ENCODE measurements at places on chromosomes 7 and 10.

- DNase-seq = no peak
Measured at GRCh38 chr10:31018962-31019361, 12.7 kb downstream of the ZNF438 start.

GRCh38 chr10:75126277-75126676 is 14.8 kb downstream of the SAMD8 start:
- DNase-seq = no peak

- no peak for DNase-seq
Measured at GRCh38 chr10:6049031-6049400, 13.2 kb downstream of the IL2RA start.

DNA sequence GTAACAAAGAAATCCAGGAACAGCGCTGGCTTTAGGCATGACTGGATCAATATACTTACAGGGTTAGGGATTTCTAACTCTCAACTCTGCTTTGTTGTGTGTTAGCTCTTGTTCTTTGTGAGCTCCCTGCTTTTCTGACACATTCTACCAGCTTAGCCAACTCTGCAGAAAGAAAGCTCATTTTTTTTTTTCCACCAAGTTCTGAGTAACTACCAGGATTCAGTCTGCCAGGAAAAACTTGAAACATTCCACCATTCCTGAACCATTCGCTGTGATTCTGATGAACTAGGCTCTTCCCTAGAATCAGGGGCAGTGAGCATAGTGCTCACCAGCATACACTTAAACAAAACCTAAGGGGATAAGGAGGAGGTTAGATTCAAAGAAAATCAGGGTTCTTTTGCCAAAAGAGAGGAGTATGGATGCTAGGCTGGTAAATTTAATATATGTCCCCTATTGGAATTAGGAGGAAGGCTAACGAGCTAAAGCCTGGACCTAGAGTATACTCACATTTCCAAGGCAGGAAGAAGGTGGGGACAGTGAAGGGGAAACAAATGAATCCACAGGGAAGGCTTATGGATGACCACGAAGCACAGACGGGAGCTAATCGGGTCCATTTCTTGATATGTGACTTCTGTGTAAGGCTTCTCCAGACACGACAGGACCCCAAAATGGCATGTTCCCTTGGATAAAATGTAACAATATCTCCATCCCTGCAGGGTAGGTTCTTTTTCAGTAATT is 183.4 kb downstream of the PRKG1 start:
- no peak for DNase-seq

- no peak for DNase-seq
Measured at GRCh38 chr7:114929570-114929969, 7.7 kb downstream of the MDFIC start.

- DNase-seq = no peak
Measured at GRCh38 chr7:33733870-33734650, 171.3 kb upstream of the BMPER start.
